ENCODE measurements at places on chromosomes 4 and X. TPM values are rescaled to one million over a fixed set of nuclear protein-coding genes. Genes with fewer than 3 reads are reported as not detected.

Gene ATOH1
- total RNA-seq: not detected

Gene PCDH10
- total RNA-seq: 0.58 TPM

Gene GYG2
- 8.1 TPM for total RNA-seq

Gene GASK1B
- total RNA-seq: 24.8 TPM

Gene ZAR1
- not detected for total RNA-seq

Gene RAB33A
- 8.1 TPM for total RNA-seq

Data from myometrial cell (primary cell).